DMS153 (cell line): ENCODE measurements at places on chromosomes 1 and 21.

DNA sequence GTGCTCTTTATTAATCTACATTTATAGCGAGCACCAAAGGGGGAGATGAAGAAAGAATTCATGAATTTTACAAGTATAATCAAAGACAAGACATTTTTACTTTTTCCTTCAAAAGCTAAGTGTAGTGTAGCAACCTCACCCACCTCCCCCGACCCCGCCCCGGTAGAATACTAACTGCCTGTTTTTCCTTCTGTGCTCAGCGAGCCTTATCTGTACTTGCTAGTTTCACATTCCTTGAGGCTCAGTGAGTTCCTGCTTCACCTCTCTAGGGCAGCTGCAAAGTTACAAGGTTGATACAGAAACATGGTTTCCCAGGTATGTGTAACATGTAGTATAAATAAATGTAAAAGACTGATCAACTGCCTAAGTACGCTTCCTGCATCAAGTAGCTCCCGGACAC is 86.5 kb downstream of the LIPI start:
- no peak for DNase-seq

- no peak for DNase-seq
These were observed 12.1 kb upstream of the PROK1 start for GRCh38 chr1:110438893-110439292.

- no peak for DNase-seq
These were observed 3.4 kb upstream of the TRIM11 start for GRCh38 chr1:228410015-228410414.

DNA sequence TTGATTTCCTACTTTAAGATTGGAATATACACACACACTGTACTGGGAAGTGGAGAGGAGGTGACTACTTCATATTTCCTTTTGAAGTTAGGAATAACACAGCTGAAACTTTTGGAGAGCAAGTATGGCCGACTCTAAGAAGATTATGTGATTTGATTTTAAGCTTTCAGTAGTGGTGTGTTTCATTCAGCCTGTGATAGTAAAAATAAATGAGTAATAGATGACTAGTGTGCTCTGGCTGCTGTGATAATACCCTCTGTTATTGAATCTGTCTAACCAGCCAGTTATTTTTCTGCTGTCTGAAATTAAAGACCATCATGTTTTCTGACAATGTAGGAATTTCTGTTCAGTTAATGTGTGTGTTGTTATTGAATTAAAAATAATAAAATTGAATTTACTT is 48.3 kb downstream of the CTTNBP2NL start:
- DNase-seq = no peak

DNA sequence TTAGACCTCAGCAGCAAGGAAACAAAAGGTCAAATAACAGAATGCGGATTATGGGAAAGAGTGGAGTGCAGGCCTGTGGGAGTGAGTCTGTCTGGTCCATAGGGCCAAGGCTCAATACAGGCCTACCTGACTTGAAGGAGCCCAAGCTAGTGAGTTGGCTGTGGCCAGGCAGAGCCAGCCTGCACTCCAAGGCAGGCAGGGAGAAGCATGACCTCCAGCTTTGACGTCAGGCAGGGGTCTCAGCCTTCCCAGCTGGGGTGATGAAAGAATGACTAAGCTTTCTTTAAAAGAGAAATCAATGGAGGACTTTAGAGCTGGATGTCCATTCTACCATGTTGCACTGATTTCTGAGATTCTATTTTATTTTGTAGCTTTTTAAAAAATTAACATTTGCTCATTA is 62.8 kb downstream of the RHOU start:
- DNase-seq = no peak
